ENCODE measurements at places on chromosomes 13 and 19.

DNA sequence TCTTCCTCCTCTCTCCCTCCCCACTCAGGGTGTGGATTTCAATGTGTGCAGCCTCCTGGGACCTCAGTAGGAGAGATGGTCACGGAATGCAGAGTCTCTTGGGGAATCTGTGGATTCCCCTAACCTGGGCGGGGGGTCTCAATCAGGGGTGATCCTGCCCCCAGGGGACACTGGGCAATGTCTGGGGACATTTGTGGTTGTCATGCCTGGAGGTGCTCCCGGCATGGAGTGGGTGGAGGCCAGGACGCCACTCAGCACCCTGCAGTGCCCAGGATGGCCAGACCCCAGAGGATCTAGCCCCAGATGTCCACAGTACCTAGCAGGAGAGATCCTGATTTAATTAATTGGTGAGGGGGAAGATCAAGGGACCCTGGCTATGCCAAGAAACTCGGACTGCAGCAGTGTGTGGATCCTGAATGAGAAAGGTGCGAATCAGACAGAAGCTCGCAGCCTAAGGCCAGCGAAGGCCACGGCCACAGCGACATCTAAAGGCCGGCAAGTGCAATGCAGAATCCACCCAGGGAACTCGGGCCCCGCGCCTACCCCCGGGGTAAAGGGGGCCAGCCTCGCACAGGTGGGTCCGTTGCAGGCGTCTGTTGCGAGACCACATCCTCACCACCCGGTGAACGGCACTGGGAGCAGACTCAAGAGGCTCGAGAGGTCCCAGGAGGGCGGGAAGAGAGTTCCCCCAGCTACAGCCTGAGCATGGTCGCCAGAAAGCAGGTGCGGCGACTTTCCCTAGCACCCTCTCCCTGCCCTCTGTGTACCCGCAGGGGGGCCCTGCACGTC is 88.8 kb downstream of the GNG7 start:
- no peak for DNase-seq

GRCh38 chr13:78909276-78909675 is 250.3 kb upstream of the OBI1 start:
- DNase-seq: no peak

DNA sequence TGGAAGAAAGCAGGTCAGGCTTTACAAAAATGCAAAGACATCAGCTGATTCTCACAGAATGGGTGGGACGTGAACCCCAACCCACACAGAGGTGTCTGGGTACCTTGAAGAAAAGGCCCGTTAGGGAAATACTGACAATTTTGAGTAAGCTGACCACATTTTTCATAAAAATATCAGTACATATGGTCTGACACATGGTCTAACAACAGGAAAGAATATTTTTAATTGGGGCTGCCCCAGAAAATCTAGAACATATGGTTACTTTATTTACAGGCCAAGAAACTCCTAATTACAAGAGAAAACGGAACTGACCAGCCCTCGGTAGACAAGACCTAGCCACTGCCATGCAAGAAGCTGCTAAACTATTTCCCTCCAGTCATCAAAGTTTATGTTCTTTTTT is 48.7 kb upstream of the ITM2B start:
- no peak for DNase-seq

DNA sequence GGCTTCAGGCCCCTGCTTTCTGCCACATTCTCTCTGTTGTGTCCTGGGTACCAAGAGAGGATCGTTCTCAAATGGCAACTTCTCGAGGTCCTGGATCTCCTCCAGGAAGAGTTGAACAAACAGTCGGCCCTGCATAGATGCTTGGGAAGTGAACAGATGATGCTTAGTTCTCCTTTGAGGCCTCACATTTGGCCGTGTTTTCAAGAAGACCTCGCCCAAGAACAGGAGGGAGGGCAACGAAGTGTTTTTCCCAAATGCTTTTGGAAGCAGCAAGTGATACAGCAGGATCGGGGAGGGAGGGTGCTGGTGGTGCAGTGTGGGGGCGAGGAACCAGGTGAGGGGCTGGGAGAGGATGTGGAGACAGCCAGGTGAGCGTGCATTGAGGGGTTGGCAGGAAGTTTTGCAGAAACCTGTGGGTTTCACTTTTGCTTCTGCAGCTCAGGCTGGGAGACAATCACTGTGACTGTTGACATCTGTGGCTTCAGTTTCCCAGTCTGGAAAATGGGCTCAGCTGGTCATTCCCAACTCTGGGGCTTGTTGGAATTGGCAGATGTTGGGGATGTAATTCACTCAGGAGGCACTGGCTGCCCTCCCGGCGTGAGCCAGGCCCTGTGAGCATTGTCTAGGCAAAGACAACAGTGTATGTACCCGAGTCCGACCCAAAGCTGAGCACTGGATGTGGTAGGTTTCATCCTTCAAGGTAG is 21.6 kb downstream of the MAST3 start:
- DNase-seq: no peak

- no peak for DNase-seq
Measured at GRCh38 chr13:21058361-21058760, 3.0 kb downstream of the LATS2 start.

DNA sequence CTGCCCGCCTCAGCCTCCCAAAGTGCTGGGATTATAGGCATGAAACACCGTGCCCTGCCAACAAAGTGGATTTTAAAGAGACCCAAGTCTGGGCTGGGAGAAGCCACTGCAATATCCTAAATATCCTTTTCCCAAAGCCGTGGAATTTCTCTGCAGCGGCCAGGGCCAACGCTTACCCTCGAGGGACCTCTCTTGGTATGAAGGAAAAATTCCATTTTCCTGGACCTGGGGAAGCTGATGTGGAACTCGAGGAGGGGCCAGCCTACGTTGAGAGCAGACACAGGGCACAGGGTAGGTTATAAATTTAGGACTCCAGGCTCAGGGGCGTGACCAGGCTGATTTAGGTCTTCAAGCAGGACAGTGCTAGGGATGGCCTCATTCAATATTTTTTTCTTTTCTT is 17.7 kb upstream of the UPF1 start:
- no peak for DNase-seq

DNA sequence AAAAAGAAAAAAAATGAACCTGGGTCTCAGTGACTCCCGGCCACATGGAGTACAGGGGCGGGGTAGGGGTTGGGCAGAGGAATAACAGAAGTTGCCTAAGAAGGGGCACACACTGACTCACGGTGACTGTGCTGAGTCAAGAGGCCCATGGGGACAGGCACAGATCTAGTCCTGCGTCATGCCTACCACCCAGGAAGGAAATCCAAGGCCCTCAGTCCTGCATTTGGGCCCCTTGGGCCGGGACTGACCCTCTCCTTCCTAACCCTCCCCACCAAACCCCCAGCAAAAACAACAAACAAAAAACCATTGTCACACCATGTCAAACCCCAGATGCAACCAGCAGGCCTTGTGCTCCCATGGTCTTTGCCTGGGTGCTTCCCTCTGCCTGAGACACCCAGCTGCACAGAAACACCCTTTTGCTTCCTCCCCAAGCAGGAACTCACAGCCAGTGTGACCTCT is 9.6 kb upstream of the NOTCH3 start:
- no peak for DNase-seq

DNA sequence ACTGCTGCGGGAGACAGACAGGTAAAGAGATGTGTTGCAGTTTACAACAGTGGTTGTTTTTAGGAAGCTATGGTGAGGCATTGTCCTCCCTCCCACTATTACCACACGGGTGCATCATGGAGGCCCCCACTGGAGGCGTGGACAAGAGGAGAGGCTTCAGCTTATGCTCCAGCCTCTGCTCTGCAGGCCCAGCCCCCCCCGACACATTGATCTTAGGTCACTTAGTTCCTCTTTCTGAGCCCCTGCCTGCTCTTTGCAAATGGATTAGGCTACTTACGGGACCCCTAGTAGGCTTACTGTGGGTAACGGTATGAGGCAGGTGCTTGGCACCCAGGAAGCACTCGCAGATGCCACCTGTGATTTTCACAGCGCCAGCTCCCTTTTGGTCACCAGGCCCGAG is 123.9 kb downstream of the SLC7A1 start:
- DNase-seq: no peak

DNA sequence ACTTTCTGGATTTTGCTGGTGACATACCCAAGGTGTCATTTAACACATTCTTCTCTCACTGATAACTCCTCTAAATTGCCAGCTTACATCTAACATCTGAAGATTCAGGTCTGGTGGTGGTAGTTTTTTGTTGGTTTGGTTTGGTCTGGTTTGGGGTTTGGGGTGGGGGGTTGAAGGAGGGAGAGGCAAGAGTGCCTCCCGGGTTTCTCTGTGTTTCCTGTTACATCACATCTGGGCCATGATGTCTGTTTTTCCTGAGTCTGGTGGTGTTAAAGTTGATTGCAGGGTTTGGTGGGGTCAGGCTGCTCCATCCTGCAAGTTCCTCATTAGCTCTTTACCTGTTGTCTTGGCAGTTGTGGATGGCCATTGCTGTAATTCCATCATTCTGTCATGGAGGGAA is 155.8 kb upstream of the UBL3 start:
- DNase-seq: no peak

- DNase-seq: no peak
Measured at GRCh38 chr13:110885516-110885915, 29.4 kb downstream of the ANKRD10 start.

DNA sequence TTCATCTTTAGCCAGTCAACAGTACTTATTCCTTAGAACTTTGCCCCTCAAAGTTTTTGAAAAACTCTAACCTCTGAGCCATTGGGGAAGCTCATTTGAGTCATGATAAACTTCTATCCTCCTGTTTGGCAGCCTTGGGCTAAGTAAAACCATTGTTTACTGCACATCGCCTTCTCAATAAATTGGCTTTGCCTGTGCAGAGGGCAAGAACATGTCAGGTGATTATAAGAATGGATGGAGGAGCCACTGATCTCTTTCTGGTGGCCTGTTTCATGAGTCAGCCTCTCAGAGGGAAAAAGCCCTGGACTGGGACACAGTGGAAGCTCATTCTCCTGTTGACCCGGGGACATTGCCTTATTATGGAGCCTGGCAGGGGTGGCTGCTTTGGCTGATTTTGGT is 19.4 kb upstream of the PSG4 start:
- DNase-seq: no peak

DNA sequence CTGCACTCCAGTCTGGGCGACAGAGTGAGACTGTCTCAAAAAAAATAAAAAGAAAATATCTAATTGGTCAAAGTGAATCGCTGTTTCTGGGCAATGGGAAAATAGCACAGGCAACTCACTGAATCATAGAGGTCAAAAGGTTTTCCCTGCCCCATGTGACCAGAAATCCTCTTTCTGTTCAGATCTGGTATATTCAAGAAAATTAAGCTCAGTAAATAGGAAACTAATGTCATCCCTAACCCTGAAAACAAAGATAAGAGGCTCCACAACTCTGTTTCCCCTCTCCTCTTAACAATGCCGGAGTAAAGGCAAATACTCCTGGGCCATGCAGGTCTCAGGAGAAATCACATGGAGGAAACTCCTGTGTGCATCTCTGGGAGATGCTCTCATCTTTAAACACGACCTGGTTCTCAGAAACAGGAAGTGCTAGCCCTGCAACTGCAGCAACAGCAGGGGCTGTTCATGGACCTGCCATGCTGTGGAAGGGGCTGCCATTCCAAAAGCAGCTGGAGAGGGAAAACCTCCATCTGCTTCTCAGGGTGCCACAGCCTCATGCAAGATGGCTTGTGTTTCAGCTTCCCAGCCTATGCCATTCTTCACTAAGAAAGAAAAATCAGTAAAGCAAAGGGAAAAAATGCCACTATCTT is 47.5 kb upstream of the SLC7A9 start:
- DNase-seq: no peak

GRCh38 chr19:12867120-12868099 is 13.8 kb downstream of the DNASE2 start:
- DNase-seq: peak; percentile 42

GRCh38 chr19:4100647-4101495 is 23.1 kb downstream of the MAP2K2 start:
- no peak for DNase-seq
